Inflammatory macrophage treated with lipopolysaccharide for 4 hours (primary cell): ENCODE measurements at places on chromosomes 7 and 10.

GRCh38 chr7:108723381-108723814, 153.7 kb downstream of the DNAJB9 start:
- DNase-seq: no peak

GRCh38 chr7:116176226-116176625, 34.1 kb upstream of the TES start:
- no peak for DNase-seq

DNA sequence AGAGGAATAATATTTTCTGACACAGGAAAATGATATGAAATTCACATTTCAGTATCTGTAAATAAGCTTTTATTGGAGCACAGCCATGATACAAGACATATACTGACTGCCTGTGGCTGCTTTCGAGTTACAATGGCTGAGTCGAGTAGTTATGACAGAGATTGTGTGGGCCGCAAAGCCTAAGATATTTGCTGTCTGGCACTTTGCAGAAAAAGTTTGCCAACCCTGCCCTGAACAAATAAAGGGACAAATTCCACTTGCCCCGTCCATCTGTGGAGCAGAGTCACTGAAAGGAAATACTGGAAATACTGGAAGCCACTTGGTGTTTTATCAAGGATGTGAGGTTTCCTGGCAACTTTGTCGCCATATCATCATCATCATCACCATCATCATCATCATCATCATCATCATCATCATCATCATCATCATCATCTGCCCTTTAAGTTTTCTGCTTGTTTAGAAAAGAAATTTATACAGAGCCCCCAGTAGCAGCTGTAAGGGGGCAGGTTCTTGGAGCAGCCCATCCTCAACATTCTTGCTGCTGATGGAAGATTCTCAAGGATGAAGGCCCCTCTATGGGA, 85.8 kb downstream of the TCF7L2 start:
- DNase-seq: no peak

DNA sequence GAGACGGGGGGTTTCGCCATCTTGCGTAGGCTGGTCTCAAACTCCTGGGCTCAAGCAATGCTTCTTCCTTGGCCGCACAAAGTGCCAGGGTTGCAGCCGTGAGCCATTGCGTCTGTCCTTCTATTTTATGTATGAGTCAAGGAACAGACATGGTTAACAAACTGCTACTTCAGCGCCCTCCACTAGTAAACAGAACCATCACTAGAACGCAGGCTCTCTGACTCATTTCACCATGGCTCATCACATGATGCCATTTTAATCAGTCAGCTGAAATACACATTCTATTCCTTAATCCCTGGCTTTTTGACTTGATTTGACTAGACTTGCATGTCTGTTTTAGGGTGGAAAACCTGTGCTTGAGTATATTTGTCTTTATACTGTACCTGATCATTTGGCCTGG, 41.3 kb downstream of the CELF2 start:
- no peak for DNase-seq
